Glomerular endothelial cell (primary cell): ENCODE measurements at places on chromosomes 5 and 9.

DNA sequence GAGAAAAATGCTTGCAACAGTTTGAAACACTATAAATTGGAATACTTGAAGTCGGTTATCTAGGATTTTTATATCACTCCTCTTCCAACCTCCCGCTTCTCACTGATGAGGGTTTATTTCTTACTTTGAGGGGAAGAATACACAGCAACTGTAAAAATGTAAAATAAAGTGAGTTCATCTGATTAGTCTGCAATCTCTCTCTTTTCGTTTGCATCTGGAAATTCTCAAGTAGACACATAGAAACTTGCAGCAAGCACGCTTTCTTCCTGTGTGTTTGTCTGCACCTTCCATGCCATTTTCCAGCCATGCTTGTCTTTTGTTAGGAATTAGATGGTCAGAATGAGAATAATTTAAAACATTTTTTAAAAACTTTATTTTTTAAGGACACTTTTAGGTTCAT is 45.1 kb upstream of the TAF11L2 start:
- DNase-seq, result no peak

DNA sequence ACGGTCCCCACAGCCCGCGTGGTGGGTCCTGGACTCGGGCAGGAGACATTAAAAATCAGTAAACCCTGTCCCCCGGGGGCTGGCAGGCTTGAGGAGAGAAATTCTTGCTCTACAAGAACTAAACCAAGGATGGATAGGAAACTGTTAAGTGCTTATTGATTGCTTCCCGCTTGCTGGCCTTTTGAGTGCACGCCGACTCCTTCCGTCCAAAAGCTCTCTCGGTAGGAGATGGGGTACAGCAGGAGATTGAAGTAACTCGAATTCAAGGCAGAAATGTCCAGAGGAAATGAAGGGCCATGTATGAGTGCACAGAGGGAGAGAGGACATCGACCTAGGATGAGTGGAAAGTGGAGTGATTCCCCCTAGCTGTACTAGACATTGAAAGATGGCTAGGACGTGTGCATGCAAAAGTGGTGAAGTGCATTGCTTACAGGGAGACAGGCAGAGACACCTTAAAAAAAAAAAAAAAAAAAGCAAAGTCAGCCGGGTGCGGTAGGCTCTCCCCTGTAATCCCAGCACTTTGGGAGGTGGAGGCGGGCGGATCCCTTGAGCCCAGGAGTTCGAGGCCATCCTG is 923 bp downstream of the RECK start:
- DNase-seq, result no peak

DNA sequence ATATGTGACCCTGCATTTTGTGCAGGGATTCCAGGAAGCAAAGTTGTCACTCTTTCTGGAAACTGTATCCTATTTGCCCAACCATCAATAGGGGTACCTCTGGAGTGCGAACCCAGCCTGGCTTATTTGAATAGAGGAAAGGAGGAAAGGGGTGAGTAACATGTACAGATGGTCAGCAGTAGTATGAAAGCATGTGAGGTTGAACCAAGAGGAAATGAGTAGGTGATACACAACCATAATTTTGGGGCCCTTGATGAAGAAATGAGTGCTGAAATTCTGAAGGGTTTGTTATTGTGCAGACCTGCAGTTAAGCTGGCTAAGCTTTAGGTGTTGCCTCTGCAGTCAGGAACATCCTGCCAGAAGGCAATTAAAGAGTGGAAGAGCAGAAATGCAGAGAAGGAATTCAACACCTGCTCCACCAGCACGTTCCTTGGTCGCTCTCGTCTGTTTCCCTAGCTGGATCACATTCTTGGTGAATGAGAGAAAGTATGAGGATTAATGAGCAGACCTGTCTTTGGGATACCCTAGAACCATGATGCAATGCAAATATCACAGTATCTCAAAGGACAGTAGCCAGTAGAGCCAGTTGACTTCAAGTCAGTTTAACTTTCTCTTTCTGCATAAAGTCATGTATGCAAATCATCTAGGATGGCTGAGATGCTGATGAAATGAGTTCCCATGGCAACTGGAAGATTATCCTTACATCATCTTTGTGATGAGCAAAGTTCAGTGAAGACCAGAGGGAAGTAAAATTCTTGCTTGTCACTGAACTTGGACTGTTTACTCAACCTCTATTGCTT is 13.2 kb upstream of the IL12B start:
- no peak for DNase-seq

DNA sequence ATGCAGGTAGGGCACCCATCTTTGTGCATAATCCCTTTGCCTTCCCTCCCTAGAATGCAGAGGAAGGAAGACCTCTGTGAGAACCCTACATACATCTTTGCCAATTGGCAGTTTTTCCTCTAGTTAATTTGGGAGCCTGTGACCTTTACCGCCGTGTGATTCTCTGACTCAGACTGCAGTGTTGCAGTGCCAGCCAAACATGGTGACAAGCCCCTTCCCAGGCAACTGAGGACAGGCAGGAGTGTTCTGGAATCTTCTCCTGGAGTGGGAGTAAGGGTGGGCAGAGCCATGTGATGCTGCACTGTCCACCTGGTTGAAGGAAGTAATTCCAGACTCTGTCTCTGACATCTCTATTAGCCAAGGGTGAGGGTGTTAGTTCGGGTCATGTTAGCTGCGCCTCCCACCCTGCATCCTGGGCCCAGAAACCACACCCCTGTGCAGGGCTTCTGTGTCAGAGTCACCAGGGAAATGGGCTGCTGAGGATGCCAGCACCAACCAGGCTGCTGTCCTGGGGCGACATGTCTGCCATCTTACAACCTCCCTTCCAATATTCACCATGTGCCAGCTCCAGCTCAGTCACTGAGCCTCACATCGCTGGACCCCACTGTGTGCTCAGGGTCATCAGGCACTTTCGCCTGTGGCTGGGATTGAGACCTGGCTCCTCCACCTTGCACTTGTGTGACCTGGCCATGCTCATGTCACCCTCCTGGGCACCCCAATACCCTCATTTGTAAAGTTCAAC is 21.8 kb downstream of the KCNIP1 start:
- no peak for DNase-seq

GRCh38 chr5:95392593-95393182 is 1.5 kb downstream of the FAM81B start:
- DNase-seq, result no peak

- no peak for DNase-seq
Measured at GRCh38 chr5:68033029-68033428, 182.5 kb upstream of the PIK3R1 start.

DNA sequence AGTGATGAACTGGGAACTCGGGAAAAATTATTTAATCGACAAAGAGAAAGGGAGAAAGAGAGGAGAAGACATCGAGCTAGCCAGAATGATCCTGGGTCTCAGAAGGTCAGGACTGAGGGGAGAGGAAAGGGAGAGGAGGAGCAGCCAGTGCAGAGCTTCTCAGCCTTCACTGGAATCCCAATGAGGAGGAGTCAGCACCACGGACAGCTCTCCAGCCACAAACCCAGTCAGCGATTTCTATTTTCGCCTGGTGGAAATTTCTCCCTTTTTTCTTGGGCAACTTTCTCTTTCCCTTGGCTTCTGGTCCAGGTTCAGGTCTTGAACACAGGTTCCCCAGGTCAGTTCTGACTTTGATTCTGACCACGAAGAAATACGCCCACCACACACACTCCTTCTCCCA is 1.6 kb upstream of the BRINP1 start:
- no peak for DNase-seq

GRCh38 chr5:142245786-142246185 is 79.0 kb downstream of the SPRY4 start:
- peak; percentile 54 for DNase-seq

DNA sequence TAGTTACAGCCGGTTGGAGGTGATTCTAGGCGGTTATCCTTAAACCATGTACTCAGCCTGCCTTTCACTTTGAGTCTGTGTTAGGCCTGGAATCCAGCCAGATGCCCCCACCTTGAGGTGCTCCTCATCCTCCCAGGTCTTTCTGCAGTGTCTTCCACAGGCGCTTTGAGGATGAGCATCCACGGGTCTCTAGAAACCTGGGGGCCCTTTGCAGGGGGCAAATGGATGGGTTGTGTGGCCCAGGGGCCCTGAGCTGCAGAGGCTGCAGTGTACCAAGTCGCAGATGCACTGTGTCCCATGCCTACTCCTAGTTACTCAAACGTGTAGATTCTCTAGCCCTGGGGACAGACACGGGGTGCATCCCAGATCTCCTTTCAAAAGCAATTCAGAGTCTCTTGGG is 242.1 kb upstream of the IRX1 start:
- no peak for DNase-seq

- DNase-seq, result peak; percentile 52
Measured at GRCh38 chr9:122095010-122095767, 2.1 kb upstream of the TTLL11 start.

- no peak for DNase-seq
Measured at GRCh38 chr5:125603321-125603720, 819.9 kb upstream of the GRAMD2B start.
